ENCODE measurements at places on chromosomes 12 and 14.

DNA sequence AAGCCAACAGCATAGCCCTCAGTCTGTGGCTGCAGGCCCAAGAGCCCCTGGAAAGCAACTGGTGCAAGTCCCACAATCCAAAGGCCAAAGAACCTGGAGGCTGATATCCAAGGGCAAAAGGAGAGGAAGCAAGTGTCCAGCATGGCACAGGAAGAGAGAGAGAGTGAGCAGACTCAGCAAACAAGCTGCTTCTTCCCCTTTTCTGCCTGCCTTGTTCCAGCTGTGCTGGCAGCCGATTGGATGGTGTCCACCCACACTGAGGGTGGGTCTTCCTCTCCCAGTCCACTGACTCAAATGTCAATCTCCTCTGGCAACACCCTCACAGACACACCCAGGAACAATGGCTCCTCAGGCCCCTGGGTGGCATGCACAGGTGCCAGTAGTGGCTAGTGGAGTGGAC, 33.5 kb downstream of the SMCO2 start:
- no peak for DNase-seq

DNA sequence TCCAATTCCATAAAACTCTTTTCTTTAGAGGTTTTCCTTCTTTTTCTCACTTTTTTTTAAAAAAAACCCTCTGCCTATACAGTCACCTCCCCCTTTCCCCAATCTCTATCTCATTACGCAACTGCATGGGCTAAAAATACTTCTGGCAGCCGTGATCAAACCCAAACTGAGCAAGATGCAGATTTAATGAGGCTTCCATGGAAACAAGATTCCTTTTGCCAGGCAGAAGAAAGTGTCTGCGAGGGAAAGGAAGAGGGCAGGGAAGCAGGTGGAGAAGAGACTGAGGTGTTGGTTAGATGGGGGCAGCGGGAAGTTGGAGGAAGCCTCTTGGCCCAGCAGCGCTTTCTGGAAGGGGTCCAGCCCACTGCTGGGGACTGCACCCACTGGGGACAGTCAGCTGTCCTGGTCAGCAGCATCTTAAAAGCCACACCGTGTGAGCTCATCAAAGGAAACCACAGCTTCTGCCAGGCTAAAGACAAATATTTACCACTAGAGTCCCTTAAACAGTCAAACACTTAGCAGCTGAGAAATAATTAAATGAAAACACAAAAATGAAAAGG, 90.4 kb downstream of the SLC8A3 start:
- DNase-seq: peak; percentile 2

- peak; percentile 77 for DNase-seq
Observed at GRCh38 chr12:93002293-93003054, 73.4 kb upstream of the EEA1 start.

DNA sequence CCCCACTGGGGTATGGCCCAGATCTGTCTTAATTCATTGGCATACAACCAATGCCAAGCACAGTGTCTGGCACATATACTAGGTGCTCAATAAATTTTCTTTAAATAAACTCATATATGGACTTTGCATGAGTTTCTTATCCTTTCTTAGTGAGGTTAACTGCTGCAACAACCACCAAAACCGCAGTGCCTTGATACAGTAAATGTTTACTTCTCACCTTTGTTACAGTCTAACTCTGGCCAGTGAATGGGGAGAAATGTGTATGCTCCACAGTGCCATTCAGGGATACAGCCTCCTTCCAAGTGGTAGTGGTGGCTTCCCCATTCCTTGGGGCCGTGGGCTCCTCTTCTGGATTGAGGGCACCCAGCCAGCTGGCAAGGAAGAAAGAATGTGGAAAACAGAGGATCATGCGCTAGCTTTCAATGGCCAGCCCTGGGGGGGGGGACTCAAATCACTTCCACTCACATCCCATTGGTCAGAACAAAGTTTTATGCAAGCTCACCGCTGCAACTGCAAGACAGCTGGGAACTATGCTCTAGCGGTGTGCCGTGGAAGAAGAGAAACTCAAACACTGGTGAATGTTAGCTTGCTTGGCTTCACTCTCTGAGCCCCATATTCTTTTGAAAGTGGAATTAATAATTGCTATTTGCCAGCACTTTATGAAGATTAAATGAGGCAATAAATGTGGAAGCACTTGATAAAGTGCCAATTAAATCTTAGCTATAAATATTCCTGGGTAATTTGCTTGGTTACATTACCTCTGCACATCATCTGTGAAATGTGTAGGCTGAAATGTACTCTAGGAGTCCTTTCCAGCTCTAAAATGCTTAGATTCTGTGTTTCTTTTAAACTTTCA, 51.0 kb upstream of the SOCS2 start:
- no peak for DNase-seq

- no peak for DNase-seq
Observed at GRCh38 chr14:94058128-94058673, 22.8 kb downstream of the DDX24 start.

GRCh38 chr12:7959701-7960121, 23.7 kb upstream of the SLC2A3 start:
- DNase-seq: peak; percentile 52

DNA sequence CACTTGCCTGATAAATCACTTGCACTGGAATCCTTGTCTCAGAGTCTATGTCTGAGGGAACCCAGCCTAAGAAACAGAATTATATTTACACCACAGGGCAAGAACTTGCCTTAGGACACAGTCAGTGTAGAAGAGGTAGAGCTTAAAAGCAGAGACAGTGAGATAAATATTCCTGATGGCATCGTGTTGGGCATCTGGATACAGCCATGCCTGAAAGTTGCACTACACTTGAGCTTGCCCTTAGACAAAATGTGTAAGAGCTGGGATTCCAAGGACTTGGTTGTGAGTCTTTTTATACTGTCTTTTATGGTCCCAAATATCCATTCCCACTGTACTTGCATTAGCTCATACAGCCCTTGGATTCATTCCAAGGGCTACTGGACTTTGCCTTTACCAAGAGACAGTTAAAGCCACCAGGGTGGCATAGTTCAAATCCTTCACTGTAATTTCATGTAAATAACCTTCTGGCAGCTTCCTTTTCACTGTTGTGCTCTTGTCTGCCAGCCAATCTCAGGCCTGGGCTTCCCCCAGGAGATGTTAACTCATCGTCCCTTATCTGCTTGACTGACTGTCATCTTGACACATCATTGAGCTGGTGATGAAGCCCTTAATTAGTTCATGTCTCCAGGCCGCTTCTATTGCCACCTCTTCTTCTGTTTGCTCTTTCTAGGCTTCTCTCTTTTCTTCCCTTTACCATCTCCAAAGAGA, 577.9 kb upstream of the TBX3 start:
- peak; percentile 20 for DNase-seq

- no peak for DNase-seq
Observed at GRCh38 chr12:125038976-125039625, 26.1 kb upstream of the AACS start.

- no peak for DNase-seq
Observed at GRCh38 chr14:98169170-98169587, 1102.8 kb downstream of the BCL11B start.

DNA sequence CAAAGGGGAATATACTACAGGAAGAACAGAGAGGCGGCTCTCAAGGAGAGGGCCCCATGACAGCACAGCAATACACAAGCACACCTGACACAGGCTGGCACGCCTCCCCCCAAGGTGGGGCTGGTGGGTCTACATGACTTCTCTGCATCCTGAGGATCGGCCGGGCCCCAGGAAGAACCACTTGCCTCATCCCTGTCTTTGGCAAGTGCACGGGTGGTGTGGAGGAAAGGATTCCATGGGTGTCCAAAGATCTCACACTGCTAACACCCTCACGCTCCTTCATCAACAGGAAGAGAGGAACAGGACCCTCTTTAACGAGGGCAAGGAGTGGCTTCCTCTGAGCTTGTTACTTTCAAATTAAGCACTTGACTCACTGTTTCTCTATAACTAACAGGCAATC, 7.3 kb downstream of the VAMP1 start:
- DNase-seq: no peak

- DNase-seq: peak; percentile 86
Observed at GRCh38 chr12:75933101-75933500, 98.5 kb downstream of the PHLDA1 start.

DNA sequence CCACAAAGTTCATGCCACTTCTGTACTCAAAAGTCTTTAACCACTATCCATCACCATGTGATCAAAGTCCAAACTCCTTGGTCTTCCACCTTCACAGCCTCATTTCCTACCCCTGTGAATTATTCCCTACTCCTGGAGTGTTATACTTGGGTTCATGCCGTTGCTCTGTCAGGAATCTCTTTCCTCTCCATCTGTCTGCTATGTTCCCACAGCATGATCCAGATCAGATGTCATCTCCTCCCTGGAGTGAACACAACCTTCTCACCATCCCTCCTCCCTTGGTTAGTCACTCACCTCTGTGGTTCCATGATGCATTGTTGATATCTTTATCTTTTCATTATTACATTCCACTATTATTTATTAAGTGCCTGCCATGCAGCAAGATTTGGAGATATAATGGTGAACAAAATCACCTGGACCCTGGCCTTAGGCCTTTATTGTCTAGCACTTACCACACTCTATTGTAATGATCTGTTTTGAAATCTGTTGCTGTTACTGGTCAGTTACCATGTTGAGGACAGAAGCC, 22.4 kb downstream of the LACRT start:
- DNase-seq: no peak

GRCh38 chr12:22360774-22361173, 26.3 kb upstream of the ST8SIA1 start:
- no peak for DNase-seq

- peak; percentile 99 for DNase-seq
Observed at GRCh38 chr12:751999-752694, at the start of gene WNK1. TSS of gene WNK1 (plus strand) at chr12:752579. CDS start at chr12:753566, 987 bp downstream.

DNA sequence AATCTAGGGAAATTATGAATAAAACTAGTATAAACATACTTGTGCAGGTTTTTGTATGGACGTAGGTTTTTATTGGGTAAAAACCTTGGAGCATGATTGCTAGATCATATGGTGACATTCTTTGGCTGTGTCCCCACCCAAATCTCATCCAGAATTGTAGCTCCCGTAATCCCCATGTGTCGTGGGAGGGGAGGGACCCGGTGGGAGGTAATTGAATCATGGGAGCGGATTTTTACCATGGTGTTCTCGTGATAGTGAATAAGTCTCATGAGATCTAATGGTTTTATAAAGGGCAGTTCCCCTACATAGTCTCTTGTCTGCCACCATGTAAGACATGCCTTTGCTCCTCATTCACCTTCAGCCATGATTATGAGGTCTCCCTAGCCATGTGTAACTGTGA, 120.9 kb downstream of the FOXA1 start:
- no peak for DNase-seq

- no peak for DNase-seq
Observed at GRCh38 chr14:100072783-100073346, 7.6 kb downstream of the EVL start.

- DNase-seq: no peak
Observed at GRCh38 chr12:71393625-71394024, 46.0 kb upstream of the LGR5 start.

- peak; percentile 33 for DNase-seq
Observed at GRCh38 chr14:30974628-30975027, 50.8 kb upstream of the AP4S1 start.

DNA sequence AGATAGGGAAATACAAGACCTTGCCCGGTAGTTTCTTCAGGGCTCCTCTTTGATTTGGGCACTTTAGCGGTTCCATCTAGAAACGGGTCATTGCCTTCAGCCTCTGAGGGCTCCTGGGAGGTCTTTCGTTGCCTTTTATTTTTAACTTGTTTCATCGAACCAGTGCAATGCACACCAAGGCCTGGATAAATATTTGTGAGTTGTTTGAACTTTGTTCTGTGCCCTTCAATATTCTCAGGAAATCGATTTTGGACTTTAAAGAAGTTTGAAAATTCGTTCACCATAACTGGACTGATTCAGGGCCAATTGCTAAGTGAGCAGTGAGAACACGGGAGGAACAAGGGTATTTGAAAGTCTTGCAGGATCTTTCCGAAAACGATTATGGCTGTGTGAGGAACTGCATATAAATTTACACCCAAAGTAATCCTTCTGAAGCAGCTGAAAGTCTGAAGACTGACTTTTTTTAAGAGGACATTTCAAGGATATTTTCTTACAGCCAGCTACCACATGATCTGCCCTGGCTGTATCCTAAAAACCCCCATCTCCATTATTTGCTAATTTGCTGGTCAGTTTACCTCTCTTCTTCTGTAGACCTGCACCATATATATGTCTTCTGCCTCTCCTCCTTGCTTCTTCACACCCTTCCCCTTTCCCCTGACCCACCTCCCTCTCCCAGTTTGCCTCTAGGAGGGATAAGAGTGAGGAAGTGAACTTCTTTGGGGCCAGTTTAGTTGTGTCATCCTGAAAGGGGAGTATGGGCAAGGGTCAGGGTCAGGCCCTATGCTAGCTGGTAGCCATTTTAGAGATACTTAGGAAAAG, 8.0 kb downstream of the DUSP6 start:
- DNase-seq: peak; percentile 26

DNA sequence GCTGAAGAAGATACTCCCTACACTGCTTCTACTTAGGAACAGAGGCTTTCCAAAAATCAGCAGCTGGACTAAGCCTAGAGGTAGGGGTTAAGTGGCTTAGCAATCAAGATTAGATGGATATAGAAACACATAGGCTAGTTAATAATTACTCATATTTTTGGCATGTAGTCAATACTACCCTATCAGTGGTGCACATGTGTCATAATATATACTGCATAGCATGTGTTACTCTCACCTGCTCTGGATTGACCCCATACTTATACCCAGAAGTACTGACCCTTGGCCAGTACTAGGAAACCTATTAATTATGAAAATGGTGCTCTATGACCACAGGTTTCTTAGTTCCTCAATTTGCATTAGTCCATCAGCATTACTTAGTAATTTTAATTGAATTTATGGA, 528.4 kb upstream of the LMO3 start:
- DNase-seq: no peak

- DNase-seq: no peak
Observed at GRCh38 chr12:110822821-110823415, 23.9 kb upstream of the CCDC63 start.

- peak; percentile 24 for DNase-seq
Observed at GRCh38 chr14:66910311-66910840, 278.9 kb upstream of the GARIN2 start.

- DNase-seq: no peak
Observed at GRCh38 chr12:51836041-51836826, 12.3 kb downstream of the FIGNL2 start.

- peak; percentile 13 for DNase-seq
Observed at GRCh38 chr12:22285846-22286245, 48.7 kb downstream of the ST8SIA1 start.

DNA sequence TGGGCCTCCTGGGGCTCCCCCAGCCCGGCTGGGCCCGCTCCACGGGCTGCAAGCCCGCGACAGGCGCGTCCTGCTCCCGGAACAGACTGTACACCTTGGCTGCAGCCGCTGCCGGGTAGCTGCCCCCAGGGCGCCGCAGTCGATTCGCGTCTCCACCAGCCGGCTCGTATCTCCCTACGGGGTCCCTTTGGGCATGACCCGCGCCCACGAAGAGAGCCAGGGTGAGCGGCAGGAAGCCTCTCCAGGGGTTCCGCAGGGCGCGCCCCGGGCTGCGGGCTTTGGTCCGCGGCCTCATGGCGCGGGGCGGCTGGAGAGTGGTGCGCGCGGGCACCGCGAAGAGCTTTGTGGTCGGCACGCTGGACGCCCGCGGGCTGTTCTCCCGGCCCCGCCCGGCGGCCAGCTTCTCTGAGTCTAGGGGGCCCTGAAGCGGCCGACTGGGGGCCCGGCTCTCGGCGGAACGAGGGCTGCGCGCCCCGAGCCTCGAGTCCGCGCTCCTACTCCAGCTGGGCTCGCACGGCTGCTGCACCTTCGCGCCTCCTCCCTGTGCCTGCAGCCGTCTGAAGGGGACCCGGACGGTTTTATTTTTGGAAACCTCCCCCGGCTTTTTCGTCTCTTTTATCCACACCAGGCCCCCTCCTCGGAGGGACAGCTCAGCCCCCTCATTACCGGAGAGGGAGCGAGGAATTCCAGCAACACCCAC, at the start of gene LTBP2:
Gene LTBP2, minus strand, starts transcription at position 588 of the 700 bp plus-strand sequence. Its CDS starts 293 bp downstream, at position 295.
- DNase-seq: no peak

GRCh38 chr12:30797689-30798088, 42.9 kb upstream of the CAPRIN2 start:
- DNase-seq: no peak
